ENCODE measurements at places on chromosomes 3 and 15.

- DNase-seq: no peak
Observed at GRCh38 chr15:62365795-62366442, 200.8 kb upstream of the C2CD4B start.

DNA sequence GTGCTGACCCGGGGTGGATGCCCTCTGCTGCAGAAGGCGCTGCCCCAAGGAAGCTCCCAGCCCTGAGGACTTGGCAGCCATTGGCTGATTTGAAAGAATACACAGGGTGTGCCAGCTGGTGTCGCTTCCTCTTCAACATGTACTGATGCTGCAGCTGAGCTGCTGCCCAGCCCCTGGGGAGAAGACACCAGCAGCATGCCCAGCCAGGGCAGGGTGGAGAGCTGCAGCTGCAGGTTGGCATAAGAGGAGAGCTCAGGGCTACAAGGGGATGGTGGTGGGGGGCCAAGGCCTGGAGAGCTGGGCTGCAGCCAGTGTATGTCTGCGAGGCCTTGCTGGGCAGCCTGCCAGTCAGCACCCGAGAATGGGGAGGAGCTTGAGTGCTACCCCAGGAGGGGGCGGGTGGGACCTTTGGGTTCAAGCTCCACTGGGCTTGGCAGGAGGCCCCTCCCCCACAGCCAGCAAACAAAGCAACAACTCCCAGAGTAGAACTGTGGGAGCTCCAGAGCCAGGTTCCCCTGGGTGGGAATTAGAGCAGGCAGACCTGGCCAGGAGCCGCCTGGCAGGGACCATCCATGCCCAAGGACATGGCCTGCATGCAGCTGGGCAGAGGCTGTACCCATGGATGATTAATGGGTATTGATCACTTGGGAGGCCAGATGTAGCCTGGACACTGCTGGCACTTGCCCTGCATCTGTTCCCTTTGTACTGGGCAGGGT is 9.2 kb upstream of the SEMA4B start:
- DNase-seq: peak; percentile 20

GRCh38 chr3:59046839-59047238 is 3.0 kb downstream of the CFAP20DC start:
- no peak for DNase-seq

DNA sequence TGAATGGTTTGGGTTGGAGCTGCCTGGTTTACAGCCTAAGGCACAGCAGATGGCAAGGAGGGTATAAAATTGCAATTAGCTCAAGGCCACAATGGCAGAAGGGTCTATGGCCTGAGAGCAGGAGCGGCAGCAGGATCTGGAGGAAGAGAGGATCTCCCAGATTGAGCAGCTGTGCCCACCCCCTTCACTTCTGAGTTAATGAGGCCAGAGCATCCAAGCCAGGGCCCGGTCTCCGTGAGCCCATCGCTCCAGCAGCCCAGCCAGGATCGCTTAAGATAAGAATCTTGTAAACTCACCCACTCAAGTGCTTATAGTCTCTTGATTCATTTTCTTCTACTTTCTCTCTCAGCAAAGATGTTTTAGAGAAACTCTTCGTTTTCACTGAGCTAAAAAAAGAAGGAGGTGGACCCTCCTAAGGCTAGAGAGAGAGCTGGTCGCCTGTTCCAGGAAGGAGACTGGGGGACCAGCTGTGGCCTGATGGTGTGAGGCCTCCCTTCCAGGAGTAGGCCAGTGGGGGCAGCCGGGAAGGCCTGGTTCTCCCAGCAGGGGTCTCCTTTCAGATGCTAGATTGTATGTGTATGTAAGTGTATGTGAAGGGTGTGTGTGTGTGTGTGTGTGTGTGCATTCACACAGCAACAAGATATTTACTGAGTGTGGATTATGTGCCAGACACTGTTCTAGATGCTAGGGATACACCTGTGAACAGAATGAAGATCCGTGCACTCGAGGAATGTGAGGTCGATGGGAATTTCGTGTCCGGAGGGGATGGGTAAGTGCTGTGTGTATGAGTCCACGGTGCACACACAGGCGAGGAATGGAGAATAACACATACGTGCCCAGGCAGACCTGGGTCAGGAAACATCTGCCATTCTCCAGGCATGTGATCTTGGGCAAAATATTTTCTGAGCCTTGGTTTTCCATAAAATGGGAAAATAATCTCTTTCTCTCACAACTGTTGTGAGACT is 18.6 kb downstream of the MAGEF1 start:
- no peak for DNase-seq

DNA sequence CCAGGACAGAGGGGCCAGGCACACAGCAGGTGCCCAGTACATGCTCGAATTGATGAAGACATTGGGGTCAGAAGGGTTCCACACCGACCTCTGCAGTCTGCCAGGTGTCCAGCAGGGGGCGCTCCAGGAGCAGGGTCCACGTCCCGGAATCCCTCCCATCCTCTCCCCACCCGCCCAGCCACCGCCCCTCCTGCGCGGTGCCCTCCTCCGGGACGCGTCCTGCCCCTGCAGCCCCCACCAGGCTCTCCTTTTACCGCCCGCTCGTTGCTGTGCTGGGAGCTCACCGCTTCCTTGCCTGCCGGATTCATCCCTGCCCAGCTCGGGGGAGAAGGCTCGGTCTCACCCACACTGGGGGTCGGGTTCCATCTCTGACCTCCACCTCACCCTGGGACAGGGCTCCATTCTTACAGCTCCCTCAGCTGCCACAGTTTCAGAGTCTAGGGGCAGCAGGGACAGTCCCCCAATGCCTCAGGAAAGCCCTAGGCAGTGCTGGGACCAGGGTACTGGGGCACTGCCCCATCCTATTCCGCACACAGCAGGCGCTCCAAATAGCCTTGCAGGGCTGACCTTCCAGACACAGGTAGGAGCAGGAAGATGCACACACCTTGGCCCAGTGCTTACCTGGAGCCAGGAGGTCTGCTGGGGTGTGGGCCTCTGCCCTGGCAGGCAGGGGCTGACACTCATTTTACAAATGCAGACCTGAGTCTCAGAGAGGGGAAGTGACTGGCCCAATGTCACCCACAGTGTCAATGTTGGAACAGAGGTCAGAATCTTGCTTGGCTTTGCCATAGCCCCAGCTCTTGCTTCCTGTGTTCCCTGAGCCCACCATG is 31.0 kb downstream of the GRIP2 start:
- DNase-seq: peak; percentile 69

DNA sequence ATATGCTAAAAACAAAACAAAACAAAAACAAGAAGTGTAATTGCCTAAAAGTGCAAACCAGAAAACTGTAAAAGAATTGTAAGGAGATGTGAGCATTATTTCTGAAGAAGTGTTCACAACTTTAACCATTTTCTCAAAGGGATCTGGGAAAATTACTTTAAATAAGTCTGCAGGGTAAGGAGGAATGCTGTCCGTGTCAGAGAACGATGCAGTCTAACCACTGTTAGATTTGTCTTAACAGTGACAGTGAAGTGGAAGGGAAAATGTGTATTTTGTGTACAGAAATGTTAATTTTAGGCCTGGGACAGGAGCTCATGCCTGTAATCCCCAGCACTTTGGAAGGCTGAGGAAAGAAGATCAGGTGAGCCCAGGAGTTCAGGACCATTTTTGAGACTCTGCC is 95.7 kb downstream of the DLG1 start:
- no peak for DNase-seq

- no peak for DNase-seq
Observed at GRCh38 chr3:24023197-24023596, 78.1 kb downstream of the NR1D2 start.

DNA sequence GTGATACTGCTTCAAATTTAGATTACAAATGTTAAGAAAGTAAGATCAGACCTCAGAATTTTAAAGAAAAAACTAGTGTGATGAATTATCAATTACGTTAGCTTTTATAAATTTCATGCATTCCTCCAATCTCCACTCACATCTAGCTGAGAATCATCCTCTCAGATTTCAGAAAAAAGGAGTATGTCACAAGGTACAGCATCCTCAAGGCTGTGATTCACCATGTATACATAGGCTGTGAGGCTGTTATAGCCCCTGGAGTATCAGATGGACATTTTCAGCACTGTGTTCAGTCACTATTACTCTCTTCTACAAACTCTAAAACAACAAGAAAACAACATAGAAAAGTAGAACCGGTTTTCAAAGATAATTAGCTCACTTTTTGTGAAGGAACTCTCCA is 214.4 kb downstream of the PCCB start:
- no peak for DNase-seq

GRCh38 chr3:82194870-82195269 is 433.4 kb upstream of the GBE1 start:
- DNase-seq: no peak

- no peak for DNase-seq
Observed at GRCh38 chr3:5133239-5134018, 11.3 kb downstream of the ARL8B start.

GRCh38 chr3:138901567-138901966 is 45.4 kb downstream of the FOXL2 start:
- no peak for DNase-seq

GRCh38 chr3:176513604-176514003 is 683.7 kb downstream of the TBL1XR1 start:
- no peak for DNase-seq

DNA sequence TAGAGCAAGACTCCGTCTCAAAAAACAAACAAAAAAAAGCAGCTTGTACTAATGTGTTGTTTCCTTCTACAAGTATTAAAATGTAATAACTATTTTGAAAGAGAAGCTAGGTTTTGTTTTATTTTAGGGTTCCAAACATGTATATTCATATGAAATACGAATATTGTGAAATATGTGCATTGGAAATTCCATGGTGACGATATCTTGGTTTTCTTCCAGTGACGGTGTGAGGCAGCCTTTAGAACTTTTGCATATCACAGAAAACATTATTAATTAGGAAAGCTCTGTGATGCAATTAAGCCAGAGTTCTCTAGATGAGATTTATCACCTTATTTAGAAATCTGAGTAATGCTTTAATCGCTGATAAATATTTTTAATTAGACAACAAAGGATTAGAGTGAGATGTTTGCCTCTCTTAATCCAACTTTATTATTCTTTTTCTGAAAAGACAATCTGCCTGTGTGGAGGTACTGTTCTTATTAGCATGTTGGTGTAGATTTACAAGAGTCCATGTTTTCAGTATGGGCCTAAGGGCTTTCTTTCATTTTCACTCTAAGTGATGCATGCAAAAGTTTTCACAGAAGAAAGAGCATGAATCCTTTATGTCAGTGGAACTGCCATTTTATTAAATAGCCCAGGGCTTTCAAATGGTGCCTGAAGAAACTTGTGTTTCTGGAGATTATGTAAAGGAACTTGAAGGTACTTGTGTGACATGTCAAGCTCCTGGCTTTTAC is 37.7 kb upstream of the SAMMSON start:
- DNase-seq: no peak

DNA sequence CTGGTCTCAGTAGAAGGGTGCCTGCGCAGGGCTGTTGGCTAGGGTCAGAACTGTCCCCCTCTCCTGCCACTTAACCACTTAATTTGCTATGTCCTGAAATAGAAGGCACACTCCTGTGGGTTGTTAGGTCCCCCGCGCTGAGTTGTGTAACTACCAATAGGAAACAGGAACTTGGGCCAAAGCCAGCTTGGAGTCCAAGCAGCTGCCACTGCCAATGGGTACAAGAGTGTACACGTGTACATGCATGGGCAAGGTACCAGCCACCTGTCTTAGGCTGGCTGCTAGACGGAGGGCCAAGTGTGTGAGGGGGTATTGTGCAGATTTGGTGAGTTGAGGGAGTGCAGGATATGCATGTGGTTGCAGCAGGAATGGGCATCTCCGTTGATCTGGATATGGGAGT is 29.7 kb upstream of the POLG start:
- DNase-seq: no peak

DNA sequence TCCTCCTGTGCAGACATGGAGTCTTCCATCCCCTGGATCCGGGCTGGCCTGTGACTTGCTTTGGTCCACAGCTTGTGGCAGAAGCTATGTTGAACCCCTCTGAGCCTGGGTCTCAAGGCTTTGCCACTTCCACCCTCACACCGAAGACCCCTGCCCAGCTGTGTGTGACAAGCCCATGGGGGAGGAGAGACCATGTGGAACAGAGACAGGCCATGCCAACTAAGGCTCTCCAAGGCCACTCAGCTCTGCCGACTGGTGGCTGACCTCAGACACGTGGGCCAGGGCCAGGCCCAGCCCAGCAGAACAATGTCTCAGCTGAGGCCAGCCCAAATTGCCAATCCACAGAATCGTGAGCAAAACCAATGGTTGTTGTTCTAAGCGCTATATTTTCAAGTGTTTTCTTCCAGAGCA is 16.4 kb upstream of the CFAP100 start:
- DNase-seq: no peak

- no peak for DNase-seq
Observed at GRCh38 chr3:32998631-32999451, 47.4 kb downstream of the CCR4 start.

GRCh38 chr3:14274999-14275961 is 96.7 kb downstream of the LSM3 start:
- DNase-seq: no peak

DNA sequence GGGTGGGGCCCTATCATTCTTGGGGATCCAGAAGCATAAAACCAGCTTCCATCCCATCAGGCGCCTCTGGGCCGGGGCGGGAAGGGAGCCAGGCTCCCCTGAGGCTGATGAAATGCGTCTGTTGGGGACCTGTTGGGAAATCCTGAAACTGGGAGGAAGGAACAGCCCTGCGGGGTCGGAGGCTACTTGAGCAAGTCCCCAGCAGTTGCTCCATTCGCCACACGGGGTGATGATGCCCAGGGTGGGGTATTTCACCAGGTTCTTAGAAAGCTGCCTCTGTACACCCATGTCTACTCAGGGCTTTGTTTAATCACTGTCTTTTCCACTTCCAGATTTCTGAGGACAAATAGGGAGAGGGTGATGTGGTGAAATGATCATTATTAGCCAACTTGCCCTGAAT is 25.4 kb upstream of the TSEN2 start:
- DNase-seq: no peak

GRCh38 chr15:26731965-26732364 is 40.9 kb downstream of the GABRB3 start:
- DNase-seq: no peak
